Hindlimb muscle (tissue), 1 donor: ENCODE measurements at places on chromosomes 16 and 17.

- DNase-seq = no peak
These were observed 224.4 kb upstream of the CACNG5 start for GRCh38 chr17:66610361-66611133.

GRCh38 chr16:23362460-23363317 is 60.6 kb downstream of the SCNN1B start:
- DNase-seq = no peak

- DNase-seq = peak; percentile 86
These were observed at the start of gene MEOX1 for GRCh38 chr17:43661699-43662412. MEOX1 (minus strand) TSS chr17:43661922; CDS start chr17:43661534, 388 bp downstream.

GRCh38 chr17:40791787-40792436 is 7.8 kb downstream of the KRT28 start:
- peak; percentile 61 for DNase-seq

GRCh38 chr17:43841282-43841681 is 5.7 kb upstream of the CD300LG start:
- DNase-seq = no peak

DNA sequence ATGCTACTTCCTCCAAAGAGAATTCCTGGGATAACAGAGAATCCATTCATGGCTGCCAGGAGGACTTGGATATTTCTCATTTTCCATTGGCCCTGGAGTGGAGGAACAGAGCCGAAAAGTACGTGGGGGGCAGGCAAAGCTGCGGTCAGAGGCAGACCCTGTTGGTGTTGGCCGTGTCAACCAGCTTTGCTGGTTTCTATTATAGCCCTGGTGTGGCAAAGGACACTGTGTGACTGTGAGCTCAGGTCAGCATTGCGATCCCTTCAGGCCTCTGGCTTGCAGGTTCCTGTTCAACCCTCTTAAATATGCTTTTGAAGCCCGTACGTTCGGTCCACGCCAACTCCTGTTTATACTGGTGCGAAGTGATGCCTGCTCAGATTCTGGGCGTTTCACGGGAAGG is 596.2 kb downstream of the MAF start:
- DNase-seq = no peak

DNA sequence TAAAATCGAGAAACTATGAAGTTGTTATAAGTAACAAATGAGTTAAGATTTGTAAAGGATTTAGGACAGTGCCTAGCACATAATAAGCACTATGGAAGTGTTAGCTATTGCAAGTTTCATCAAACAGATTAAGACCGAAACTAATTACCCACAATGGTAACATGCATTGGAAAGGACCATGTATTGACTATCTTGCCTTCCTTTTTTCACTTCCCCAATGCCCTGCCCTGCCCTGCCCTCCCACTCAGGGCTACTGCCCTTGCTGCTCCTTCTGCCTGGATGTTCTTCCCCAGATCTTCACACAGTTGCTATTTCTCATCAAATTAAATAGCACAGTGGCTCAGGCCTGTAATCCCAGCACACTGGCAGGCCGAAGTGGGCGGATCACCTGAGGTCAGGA is 202.1 kb upstream of the PSMD7 start:
- no peak for DNase-seq

DNA sequence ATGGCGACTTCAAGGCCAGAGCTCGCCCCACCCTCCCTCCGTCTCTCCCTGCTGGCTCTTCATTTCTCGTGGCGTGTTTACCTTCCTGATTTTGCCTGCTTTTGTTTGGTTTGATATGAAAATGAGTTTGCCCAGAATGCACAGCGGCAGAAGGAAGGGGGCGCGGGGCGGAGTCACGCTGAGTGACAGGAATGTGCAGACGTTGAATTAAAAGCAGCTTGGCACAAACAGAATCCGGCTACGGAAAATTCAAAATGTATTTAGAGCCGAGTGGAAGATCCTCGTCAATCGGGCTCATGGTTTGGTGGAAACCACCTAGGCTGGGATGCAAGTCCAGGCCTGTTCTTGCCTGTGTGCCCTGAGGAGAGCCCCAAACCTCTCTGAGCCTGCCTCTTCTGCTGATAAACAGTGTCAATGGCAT is 102.7 kb downstream of the SDK2 start:
- DNase-seq = no peak

GRCh38 chr17:57447357-57447989 is 191.2 kb downstream of the MSI2 start:
- no peak for DNase-seq

- DNase-seq = peak; percentile 96
These were observed 17.0 kb downstream of the CHD9 start for GRCh38 chr16:53071748-53072301.

GRCh38 chr17:80181431-80181830 is 11.6 kb downstream of the CARD14 start:
- no peak for DNase-seq

DNA sequence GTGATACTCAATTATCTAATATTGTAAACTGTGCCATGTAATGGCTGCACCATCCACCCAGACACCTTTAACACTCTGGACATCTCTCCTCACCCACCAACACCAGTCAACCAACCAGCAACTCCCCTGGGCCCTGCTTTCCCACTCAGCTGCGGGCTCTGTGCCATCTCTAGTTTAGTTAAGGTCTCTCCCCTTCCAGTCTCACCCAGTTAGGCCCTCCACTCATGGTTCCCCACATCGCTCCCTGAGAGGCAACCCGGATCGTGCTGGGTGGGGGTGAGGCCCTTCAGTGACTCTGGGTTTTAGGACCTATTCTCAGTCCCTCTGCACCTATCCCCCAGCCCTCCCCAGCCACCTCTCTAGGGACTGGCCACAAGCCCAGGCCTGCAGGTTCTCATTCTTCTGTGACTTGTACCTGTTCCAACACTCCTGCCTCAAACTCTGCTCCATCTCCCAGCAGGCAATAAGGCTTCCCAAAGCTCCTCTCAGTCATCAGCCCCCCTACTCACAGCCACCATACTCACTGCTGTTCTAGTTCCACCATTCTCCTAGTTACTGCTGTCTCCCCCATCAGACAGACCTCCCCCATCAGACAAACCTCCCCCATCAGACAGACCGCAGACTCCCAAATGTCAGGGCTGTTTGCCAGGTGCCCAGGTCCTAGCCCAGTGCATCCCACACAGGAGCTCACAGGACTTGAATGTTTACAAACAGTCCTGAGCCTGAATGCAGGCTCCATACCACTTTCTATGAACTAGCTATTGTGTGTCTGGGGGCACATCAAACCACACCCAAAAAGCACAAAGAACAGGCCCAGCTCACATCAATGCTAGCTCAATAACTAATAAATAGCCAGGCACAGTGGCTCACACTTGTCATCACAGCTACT is 2.6 kb downstream of the TK2 start:
- DNase-seq = no peak

DNA sequence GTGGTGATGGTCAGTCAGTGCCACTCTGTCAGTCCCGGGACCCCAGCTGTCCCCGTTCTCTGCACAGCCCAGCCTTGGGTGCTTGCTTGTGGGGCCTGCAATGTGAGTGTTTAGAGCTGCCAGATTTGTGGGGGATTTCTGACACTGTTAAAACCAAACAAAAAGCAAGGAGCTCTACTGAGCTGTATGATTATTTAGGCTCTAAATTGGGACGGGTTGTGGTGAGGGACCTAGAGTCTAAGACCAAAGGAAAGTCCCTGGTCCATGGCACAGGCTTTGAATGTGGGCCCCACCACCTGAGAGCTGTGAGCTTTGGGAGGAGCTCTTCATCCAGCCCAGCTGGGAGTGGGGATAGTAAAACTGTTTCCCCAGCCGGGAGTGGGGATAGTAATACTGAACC is 63.3 kb downstream of the KSR1 start:
- DNase-seq = no peak

DNA sequence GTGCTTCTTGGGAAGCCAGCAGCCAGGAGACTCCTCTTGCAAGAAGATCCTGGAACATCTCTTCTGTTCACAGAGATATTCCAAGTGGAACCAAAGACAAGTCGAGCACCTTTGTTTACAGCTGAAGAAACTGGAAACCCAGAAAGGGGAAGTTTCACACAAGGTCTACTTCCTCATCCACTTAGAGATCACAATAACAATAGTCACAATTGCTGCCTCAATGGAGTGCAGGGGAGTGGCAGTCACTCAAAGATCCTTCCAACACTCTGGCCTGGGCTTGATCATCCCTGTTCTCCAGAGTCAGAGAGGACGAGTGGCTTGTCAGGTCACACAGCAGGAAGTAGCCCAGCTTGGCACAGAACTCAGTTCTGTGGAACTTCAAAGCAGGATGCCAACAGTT is 46.9 kb upstream of the SIAH1 start:
- DNase-seq = no peak

- DNase-seq = no peak
These were observed 1.0 kb downstream of the TELO2 start for GRCh38 chr16:1494129-1494640.

DNA sequence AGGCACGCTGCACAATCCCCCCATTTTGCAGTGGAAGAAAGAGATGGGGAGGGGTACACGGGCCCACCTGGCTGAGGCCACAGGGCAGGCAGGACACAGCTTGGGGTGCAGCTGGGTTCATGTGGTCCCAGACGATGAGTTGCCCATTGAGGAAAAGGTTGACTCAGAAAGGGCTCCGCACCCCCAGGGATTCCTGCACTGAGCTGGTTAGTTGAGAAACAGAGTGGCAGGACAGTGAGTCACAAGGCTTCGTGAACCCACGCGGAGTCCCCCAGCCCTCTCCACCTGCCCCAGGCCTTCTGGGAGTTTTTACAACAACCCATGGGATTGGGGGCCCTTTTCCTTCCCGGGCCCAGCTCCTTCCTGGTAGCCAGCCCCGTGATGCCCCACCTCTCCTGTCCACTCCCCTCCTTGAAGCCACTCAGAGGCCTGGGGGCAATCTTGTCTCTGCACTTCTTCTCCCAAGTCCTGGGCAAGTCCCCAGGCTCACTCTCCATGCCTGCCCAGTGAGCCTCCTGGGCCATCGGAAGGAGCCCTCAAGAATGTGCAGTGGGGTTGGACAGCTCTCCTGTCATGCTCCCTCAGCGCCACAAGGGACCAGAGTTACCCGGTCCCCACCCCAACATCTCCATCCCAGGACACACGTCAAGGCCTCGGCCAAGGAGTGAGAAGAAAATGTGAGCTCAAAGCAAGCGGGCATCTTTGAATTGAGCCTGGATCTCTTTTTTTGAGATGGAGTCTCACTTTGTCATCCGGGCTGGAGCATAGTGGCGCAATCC is 251.2 kb downstream of the PARN start:
- no peak for DNase-seq

DNA sequence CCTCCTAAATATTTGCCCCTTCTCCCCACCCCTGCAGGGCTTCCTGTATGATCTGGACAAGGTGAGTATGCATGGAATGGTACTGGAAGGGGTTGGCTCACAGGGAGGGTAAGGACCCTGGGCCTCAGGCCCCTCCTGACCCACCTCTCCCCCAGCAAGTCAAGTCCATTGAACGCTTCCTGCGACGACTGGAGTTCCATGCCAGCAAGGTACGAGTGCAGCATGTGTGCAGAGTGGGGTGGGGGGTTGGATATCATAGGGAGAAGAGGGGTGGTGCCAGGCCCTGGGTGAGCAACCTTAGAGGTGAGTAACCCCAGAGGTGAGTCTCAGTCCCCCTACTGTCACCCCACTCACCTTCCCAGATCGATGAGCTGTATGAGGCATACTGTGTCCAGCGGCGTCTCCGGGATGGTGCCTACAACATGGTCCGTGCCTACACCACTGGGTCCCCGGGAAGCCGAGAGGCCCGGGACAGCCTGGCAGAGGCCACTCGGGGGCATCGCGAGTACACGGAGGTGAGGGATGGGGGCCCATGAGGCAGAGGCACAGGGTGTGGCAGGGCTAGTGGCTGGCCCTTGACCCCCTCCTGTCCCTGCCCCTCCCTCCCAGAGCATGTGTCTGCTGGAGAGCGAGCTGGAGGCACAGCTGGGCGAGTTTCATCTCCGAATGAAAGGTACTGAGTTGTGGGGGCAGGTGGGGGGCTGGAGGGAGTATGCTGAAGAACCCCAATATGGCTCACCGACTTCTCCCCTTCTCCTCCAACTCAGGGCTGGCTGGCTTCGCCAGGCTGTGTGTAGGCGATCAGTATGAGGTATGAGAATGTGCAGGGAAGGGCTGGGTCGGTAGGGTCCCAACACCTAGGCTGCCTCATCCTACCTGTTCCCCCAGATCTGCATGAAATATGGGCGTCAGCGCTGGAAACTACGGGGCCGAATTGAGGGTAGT is 11.3 kb downstream of the RIPOR1 start:
- DNase-seq = no peak

DNA sequence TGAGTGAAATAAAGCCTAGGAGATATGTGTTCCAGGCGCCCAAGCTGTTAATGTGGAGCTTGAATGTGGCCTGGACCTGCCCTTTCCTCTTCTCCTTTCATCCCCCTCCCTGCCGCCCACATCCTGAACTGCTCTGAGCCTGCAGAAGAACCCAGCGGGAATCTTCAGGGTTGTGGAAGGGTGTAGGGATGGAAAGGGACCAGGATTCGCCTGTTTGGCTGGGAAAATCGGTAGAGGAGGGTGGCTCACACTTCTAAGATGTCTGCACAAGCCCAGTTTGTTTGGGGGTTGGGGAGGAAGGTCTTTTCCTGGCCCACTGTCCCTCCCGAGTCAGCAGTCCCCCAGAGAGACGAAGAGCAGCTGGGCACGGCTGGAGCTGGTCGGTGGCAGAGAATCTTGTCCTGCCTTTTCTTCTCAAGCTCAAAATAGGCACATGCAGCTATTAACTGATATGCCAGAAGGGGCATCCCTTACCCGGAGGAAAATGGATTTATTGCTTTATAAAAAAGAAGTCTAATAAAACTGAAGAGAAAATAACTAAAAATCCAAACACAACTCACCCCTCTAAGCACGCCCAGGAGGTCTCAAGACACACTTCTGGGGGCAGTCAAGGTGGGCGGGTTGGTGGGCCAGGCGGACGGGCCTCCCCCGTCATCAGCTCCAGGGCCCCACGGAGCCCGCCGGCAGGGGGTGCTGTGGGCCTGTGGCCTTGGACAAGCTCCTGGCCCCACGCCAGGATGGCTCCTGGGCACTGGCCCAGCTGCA is 11.5 kb upstream of the PITPNA start:
- DNase-seq = peak; percentile 84

GRCh38 chr17:61856035-61856434 is 7.3 kb downstream of the BRIP1 start:
- no peak for DNase-seq

GRCh38 chr17:34434052-34434451 is 71.0 kb upstream of the CCL1 start:
- no peak for DNase-seq

DNA sequence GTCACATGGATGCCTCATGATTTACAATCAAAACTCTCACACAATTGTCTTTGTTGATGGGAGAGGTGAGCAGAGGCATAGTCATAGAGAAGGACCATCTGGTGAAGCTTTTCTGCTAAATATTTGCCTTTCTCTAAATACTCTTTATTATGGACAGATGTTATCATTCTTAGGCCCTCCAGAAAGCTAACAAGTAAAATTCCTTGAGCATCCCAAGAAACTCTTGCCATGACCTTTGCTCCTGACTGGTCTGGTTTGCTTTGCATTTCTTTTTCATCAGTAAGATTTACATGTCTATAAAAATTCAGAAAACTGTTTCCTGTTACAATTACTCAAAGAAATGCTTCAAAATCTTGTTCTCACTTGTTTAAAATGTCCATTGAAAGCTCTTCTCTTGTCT is 1336.6 kb upstream of the CDH8 start:
- no peak for DNase-seq
